SJSA1 (cell line): ENCODE measurements at places on chromosomes 2 and 18. TPM values are rescaled to one million over a fixed set of nuclear protein-coding genes. Genes with fewer than 3 reads are reported as not detected.

DNA sequence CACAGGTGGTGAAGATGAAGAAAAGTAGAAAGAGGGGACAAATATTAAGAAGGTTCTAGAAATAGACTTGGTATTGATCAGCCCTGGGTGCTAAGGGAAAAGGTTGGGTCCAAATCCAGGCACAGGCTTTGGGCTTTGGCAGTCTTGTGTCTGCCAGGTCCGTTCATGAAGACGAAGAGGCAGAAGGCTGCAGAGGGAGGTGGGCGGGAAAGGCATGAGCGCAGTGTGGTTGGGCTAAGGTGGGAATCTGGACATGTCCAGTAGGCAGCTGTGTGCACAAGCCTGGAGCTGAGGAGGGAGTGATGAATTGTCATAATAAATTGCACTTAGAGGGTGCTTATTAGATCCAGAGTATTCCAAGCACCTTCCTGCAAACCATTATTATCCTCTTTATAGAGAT lies 105.7 kb upstream of the TEX51 start:
- DNase-seq, result no peak

DNA sequence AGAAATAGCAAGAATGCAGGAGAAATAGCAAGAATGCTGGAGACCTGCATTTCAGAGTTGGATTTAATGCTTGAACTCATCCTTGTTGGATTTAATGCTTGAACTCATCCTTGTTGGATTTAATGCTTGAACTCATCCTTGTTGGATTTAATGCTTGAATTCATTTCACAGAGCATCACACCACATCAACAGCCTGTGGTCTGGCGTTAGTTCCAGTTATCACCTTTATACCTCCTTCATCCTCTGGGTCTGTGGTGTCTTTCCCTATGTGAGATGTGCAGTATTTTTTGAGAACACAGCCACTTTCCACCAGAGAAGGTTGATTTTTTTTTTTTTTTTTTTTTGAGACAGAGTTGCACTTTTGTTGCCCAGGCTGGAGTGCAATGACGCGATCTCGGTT lies 546.4 kb upstream of the SOX11 start:
- no peak for DNase-seq

GRCh38 chr2:189285349-189285748 lies 105.8 kb upstream of the COL5A2 start:
- DNase-seq, result no peak

DNA sequence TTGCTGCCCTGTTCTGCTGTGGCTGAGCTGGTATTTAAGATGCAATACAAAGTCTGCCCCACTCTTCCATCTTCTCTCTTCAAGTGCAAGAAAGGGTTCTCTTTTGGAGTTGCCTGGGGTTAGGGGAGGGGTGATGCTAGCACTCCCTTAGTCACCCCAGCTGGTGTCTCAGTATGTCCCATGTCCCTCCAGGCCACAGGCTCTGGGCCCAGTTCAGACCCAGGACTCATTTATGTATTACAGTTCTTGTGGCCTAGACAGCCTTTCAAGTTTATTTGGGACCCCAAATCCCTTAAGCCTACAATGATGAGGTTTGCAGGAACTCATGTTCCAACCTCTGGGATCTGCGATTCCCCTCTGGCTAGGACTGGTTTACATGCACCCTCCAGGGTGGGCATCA lies 47.2 kb upstream of the CCDC141 start:
- DNase-seq, result no peak

- DNase-seq, result no peak
Measured at GRCh38 chr18:69590150-69590549, 189.5 kb downstream of the DOK6 start.

- no peak for DNase-seq
Measured at GRCh38 chr2:186721956-186722355, 28.1 kb downstream of the FAM171B start.

GRCh38 chr2:136344339-136344738 lies 226.4 kb upstream of the CXCR4 start:
- DNase-seq, result no peak

DNA sequence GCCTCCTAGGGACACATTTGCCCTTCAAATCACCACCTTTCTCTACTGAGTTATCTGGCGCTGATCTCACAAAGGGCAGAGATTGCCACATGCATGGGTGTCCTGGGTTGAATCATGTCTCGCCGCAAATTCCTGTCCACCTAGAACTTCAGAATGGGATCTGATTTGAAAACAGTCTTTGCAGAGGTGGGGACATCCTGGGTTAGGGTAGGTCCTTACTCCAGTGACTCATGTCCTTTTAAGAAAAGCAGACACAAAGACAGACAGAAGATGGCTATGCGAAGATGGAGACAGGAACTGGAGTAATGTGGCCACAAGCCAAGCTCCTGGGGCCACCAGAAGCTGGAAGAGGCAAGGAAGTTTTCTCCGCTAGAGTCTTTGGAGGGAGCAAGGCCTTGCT lies 197.4 kb upstream of the SMIM21 start:
- DNase-seq, result peak; percentile 80

DNA sequence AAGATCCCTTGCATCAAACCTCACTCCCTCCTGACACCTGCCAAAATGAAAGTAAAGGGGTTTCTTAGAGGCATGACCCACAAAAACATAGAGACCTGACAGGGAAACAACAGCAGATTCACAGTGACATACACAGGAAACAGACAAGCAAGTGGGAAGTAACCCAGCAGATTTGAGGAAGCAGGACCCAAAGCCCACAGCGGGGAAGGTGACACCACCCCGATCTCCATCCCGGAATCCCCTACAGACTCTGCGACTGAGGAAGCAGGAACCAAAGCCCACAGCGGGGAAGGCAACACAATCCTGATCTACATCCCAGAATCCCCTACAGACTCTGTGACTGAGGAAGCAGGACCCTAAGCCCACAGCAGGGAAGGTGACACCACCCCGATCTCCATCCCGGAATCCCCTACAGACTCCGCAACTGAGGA lies 21.6 kb downstream of the CIB4 start:
- DNase-seq, result no peak

DNA sequence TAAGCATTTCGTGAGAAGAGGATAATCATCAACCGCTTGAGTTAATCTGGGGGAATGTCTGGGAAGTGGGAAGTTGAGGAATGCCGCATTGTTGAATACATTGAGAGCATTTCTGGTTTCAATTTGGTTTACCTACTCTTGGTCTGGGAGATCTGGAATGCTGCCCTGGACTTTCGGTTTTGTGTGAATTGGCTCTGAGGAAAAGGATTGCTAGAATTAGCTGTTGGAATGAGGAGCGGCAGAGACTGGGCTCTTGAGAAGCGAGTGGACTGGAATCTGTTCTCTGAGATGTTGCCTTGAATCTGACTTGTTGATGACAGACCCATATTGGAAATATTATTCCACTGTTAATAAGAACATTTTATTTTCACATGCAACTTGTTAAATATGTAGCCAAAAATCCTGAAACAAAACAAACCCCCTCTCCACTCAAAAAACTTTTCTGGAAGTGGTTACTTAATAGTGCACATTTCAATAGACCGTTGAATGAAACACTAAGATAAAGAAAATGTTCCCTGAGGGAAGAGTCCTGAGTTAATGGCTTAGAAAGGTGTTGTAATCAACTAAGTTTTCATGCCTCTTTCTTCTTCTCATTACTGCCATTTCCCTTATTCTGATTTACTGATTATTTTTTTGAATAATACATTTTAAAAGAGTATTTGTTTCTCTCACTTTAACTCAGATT lies 50.8 kb downstream of the PTPRM start:
- DNase-seq, result peak; percentile 92

DNA sequence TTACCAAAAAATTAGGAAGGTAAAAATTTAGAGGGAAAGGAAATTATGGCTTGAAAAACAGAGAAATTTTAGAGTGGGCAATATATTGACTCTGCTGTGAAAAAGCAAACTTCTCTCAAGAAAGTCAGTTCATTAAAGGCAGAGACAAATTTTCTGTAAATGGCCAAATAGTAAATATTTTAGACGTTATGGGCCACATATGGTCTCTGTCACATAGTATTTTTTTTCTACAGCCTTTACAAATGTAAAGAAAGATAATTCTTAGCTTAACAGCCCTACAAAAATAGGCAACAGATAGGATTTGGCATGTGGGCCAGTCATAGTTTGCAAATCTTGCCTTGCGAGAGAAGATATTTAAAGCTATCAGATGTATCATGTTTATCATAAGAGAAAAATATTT lies 1750.4 kb downstream of the SUCLG1 start:
- DNase-seq, result no peak

DNA sequence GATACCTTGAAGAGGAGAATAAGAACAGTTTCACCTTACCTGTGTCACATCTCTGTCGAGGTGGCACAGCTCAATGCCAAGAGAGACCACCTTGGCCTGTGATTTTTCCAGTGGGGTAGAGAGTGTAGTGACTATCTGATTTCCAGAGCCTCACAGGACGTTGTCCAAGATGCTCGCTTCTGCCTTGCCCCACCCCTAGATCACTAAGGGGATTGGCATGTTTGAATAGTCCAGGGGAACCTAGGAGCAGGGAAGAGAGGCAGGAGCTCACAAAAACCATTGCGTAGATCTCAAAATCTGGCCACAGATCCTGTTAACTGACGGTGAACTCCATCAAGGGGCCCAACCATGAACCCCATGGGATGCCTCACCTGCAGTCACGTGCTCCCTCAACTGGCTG lies 24.2 kb downstream of the TMEM178A start:
- DNase-seq, result no peak

- DNase-seq, result no peak
Measured at GRCh38 chr2:226179010-226179409, 620.6 kb downstream of the IRS1 start.

DNA sequence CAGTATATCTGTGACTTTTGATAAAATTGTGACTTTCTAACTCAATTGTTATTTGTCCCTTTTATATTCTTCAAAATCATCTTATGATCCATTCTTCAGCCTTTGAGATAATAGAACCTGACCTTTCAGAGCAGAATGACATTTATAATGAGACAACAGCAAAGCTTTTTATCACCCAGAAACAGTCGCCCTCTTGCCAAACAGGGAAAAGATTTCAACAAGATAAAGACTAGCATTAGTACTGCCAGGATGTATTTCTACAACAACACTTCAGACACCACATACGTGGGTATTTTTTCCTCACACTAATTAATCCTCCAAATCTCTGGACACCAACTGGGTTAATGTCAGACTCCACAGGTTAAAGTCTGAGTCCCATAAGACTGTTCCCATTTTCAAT lies 249.0 kb downstream of the ZNF804A start:
- no peak for DNase-seq

The CFAP65 gene
- not detected in 2 replicates for total RNA-seq

The DSG1 gene
- total RNA-seq, result not detected in 2 replicates

The NTSR2 gene
- not detected in 2 replicates for total RNA-seq

The UPP2 gene
- not detected in 2 replicates for total RNA-seq

The SPATA3 gene
- not detected in 2 replicates for total RNA-seq

The DUSP19 gene
- total RNA-seq, result 5.1 and 8.5 TPM in 2 replicates

The MRO gene
- 0.03 TPM in 1 of 2 replicates, not detected in the other for total RNA-seq

The XIRP2 gene
- not detected in 2 replicates for total RNA-seq
